ENCODE measurements at places on chromosomes 3 and 15.

GRCh38 chr3:10517627-10518026 is 12.2 kb upstream of the ATP2B2 start:
- no peak for DNase-seq

- no peak for DNase-seq
These were observed 14.8 kb upstream of the RBP2 start for GRCh38 chr3:139491027-139491700.

DNA sequence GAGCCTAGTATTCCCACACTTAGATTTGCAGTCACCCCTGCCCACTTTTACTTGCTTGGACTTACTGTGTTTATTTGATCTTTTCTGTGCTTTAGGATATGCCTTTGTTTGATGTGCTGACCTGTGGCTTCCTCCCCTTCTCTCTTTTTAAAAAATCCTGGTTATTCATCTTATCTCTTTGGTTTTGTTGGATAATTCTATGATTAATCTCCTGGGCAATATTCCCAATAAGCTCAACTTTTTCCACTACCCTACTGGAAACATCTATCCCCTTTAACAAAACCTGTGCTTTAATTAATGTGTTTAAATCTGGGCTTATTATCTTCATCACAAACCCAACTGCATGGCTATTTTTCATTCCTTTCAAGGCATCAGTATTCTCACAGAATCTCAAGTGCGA is 476.0 kb upstream of the TGFBR2 start:
- no peak for DNase-seq

GRCh38 chr15:79025201-79025600 is 65.4 kb downstream of the RASGRF1 start:
- DNase-seq: no peak

- DNase-seq: no peak
These were observed 43.0 kb downstream of the USP13 start for GRCh38 chr3:179695672-179696313.
